ENCODE measurements at places on chromosomes 3 and 15.

DNA sequence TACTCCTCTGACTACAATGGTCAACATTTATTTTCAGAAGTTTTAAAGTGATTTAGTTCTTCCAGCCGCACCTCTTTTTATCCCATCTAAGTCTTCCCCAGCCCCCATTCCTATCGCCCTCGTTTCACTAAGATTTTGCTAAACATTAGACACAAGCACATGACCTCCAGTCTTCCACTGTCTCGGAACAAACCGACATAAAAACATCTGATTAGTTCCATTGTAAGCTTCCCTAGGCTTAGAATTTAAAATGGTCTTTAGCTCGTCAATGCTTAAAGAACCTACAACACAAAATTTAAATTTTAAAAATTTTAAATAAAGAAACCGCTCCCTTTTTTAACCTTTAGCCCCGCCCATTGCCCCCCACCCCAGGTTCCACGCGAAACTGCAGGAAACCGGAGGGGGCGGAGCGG lies 284 bp upstream of the TSC22D2 start:
- no peak for DNase-seq

- no peak for DNase-seq
These were observed 356.5 kb downstream of the ZIC4 start for GRCh38 chr3:147049821-147050220.

GRCh38 chr3:179375091-179375999 lies 27.8 kb downstream of the MFN1 start:
- DNase-seq, result no peak

- DNase-seq, result no peak
These were observed 205.6 kb downstream of the FEZF2 start for GRCh38 chr3:62167566-62168262.

DNA sequence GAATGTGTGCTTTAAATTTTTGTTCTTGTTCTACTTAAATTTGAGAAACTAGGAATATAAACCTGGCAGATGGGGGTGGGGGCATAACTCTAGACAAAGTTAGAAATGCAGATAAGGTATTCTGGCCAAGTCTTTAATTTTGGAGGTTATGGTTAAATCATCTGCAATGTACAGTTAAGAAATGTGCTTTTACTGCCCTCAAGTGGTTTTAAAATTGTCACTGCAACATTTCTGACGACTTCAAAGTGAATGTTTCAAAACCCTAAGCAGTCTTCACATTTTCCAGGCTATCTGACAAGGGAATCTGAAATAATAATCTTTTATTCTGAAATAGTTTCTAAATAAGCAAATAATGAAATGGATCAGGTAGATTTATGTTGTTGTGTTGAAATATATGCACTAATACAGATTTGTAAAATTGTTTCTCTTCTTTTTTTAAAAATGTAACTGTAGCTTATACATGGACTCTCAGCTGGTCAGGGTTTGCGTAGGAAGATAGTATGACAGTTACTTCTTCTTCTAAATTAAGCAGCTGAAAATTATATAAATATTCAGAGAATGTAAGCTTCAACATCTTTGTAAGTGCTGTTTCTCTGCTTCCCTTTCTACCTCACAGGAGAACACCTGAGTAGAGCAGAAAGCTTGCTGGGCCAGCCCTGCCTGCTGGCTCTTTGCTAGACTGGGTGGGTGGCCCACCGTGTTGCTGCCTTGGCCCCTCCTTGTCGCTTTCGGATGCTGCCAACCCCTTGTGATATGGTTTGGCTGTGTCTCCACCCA lies 45.0 kb downstream of the SUCNR1 start:
- DNase-seq, result no peak

DNA sequence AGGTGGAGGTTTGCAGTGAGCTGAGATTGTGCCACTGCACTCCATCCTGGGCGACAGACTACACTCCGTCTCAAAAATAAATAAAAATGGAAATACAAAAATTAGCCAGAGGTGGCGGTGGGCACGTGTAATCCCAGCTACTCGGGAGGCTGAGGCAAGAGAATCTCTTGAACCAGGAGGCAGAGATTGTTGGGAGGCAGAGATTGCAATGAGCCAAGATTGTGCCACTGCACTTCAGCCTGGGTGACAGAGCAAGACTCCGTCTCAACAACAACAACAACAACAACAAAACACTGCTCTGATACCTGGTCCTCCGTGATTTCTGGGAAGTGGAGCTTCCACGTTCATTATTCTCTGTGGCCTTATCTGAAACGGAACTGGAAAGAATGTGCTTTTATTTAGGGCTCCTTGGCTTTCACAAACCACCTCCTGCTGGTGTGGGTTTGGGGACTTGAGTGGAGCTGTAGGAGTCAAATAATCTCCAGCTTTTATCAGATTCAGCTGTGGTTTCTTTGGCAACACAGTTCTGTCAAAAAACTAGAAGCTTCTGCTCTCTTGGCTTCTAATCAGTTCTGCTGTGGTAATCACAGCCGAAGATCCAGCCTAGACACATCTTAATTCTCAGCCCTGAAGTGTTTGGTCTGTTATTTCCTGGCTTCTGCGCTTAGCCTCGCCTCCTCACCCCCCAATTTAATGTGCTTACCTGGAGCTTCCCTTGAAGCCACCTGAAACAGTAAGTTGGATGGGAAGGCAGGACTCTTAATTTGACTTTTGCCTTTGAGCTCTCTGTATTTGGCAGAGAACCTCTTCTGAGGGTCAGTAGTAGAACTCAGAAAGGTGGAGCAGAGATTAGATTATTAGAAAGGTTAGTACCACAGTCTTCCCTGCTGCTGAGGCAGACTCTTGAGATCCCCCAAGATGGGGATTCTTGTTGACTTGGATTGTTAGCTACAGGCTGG lies 21.4 kb downstream of the IRAK2 start:
- DNase-seq, result no peak

- no peak for DNase-seq
These were observed 524.9 kb downstream of the RBMS3 start for GRCh38 chr3:29805757-29806156.

DNA sequence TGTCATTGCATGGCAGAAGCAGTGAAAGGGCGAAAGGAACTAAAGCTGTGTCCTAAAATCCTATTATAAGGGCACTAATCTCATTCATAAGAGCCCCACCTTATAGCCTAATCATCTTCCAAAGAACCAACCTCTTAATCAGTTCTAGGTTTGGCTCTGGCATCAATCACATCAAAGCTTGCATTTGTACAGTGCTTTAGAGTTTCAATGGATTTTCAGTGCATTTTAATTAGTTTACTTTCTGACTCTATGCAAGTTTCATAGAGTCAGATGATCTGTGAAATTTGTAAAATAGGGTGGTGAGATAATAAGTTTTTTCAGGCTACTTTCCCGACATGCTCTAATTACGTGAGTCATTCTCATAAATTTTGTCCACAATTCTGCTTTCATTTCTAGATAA lies 341.1 kb downstream of the DIPK2A start:
- no peak for DNase-seq

DNA sequence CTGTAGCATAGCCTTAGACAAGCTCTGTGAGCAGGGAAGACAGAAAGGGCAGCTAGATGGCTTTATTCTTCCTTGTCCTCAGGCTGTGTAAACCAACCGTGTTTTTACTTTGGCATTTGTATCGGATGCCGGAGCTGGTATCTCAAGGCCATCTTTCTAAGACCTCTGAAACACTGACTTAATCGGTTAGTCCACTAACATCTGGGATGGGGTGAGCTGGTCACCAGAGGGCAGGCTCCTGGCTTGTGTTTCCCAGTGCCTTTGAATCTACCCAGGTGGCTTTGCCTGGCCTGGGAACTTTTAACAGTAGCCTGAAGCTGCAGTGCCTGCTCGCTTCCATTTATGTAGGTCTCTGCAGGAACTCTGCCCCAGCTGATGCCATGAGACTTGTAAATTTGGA lies 252.7 kb downstream of the NR1D2 start:
- DNase-seq, result no peak

GRCh38 chr3:102206511-102207031 lies 228.2 kb upstream of the ZPLD1 start:
- no peak for DNase-seq

- no peak for DNase-seq
These were observed 136.4 kb upstream of the GOLGA6L4 start for GRCh38 chr15:84099181-84099580.

GRCh38 chr15:57634290-57634689 lies 42.6 kb downstream of the MYZAP start:
- no peak for DNase-seq

DNA sequence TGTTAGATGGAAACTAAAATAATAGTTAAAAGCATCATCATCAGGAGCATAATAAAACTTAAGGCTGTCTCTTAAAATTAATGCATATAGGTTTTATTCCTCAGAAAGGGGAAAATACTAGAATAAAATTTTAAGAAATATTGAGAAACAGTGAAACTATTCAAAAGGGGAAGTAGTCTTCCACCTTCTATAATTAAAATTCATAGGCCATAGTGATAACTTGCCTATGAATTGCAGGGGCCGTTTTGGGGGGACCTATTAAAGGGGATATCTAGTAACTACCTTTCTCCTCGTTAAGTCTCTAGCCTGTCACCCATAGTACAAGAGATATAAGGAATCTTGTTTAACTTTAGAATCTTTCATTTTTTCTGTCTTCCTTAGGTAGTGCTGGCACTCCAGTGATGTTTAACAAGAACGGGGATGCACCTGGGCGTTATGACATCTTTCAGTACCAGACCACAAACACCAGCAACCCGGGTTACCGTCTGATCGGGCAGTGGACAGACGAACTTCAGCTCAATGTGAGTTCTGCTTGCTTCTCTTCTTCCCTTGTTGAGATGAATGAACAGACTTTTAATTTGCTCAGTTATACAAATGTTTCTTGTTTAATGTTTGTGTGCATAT lies 600.4 kb downstream of the GRM7 start:
- DNase-seq, result no peak

DNA sequence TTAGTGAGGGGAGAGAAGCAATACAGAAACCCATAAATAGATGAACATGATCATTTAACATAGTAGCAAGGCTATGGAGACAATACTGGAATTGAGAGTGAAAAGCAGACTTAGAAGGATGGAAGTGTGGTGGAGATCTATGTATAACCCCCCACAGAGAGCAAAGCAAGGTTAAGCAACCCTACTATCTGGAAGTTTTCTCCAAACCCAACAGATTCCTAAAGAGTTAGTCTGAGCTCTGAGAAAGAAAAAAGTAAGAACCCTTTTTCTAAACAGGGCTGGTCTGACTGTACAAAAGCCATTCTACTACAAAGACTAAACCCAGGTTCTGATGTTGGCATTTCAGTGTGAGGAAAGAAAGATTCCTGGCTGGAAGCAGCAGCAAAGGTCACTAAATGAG lies 153.2 kb downstream of the WNT5A start:
- DNase-seq, result no peak

Data from stimulated activated CD8-positive, alpha-beta memory T cell treated with anti-CD3 and anti-CD28 coated beads, Interleukin-7, amount 100 ng/mL, for 1 hour (primary cell).